HT1080 (cell line): ENCODE measurements at places on chromosomes 6 and 20. TPM values are rescaled to one million over a fixed set of nuclear protein-coding genes. Genes with fewer than 3 reads are reported as not detected.

The LRRN4 gene
- 0.13 TPM in 1 of 2 replicates, not detected in the other for total RNA-seq

The MAFB gene
- total RNA-seq = 0.19 TPM in 1 of 2 replicates, not detected in the other

The AHCY gene
- 202 and 223 TPM in 2 replicates for total RNA-seq

The ANGPT4 gene
- total RNA-seq = 0.02 TPM in 1 of 2 replicates, not detected in the other

The ARMC12 gene
- not detected in 2 replicates for total RNA-seq

The C6orf58 gene
- total RNA-seq = 0.10 TPM in 1 of 2 replicates, not detected in the other

The RGS17 gene
- 8.4 and 9.0 TPM in 2 replicates for total RNA-seq

- DNase-seq = no peak
Observed at GRCh38 chr6:150705392-150705791, 105.7 kb downstream of the PLEKHG1 start.

GRCh38 chr20:49867453-49868215, 47.7 kb downstream of the SPATA2 start:
- no peak for DNase-seq

DNA sequence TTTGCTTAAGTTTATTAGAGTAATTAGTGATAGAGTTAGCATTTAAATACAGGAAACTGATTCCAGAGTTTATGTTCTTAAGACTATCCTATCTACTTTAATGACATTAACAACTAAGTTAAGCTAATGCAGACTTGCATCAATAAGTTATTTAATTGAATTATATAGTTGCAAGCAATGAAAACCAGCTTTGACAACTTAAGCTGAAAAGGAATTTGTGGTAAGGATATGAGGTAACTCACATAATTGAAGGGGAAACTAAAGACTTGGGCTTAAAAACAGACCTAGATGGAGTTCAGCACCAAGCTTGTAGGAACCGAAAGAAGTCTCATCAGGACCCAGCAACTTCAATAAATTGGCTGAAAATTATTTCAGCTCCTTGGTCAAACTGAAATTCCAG, 222.3 kb downstream of the IBTK start:
- no peak for DNase-seq

GRCh38 chr20:31894980-31895675, 24.7 kb downstream of the TTLL9 start:
- DNase-seq = peak; percentile 61

DNA sequence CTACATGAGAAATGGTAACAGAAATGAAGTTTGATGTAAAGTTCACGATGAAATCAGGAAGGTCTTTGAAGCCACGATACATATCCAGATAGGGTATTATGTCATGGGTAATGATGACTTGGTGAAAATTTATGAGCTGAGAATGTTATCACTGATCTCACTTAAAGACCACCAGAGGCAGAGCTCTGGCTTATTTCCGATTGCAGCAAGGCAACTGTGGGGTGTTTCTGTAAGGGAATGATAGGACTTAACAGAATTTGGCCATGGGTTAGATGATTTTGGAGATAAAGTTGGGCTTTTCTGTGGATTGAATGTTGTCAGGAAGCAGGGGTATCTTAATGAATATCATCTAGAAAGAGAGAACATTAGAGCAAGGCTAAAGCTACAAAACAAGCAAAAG, 508.4 kb downstream of the HDGFL1 start:
- DNase-seq = no peak

GRCh38 chr6:19052219-19052618, 665.1 kb downstream of the RNF144B start:
- peak; percentile 23 for DNase-seq

DNA sequence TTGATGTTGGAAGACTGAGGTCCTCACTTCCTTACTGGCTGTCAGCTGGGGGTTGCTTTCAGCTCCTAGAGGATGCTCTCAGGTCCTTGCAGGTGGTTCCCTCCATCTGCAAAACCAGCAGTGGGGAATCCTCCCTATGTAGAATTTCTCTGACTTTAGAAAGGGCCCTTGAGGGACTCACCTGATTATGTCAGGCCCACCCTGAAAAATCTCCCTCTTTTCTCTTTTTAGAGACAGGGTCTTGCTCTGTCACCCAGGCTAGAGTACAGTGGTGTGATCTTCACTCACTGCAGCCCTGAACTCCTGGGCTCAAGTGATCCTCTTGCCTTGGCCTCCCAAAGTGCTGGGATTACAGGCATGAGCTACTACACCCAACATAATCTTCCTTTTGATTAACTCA, 102.9 kb upstream of the MCHR2 start:
- DNase-seq = no peak

GRCh38 chr6:156901309-156902019, 124.3 kb downstream of the ARID1B start:
- no peak for DNase-seq

DNA sequence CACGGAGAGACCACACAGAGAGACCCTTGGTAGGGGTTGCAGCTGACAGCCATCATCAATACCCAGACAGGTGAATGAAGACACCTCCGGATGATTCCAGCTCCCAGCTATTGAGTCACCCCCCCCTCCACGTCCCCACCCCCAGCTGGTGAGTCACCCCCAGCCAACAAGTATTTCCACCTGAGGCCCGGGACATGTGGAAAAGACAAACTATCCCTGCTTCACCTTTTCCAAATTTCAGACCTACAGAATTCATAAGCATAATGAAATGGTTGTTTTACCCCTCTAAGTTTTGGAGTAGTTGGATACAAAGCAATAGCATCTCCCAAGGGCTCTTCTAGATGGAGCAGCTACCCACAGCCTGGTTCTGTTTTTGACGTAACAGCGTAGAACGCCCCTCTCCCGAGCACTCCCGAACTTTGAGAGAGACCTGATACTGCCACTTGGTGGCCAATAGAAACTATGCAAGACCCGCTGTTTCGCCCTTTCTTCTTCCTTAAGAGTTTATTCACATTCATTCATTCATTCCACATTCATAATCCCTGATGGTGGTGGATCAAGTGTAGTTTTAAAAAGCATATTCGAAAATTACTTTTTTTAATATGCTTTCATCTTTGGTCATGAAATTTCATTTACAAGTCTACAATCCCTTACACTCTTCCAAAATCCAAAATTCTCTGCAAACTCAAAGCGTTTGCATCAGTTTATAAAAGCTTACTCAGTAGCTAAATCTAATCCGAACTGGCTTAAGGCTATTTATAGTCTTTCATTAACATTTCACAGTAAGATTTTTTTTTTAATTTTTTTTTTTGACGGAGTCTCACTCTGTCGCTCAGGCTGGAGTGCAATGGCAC, 15.1 kb upstream of the PPP1R16B start:
- DNase-seq = peak; percentile 50

DNA sequence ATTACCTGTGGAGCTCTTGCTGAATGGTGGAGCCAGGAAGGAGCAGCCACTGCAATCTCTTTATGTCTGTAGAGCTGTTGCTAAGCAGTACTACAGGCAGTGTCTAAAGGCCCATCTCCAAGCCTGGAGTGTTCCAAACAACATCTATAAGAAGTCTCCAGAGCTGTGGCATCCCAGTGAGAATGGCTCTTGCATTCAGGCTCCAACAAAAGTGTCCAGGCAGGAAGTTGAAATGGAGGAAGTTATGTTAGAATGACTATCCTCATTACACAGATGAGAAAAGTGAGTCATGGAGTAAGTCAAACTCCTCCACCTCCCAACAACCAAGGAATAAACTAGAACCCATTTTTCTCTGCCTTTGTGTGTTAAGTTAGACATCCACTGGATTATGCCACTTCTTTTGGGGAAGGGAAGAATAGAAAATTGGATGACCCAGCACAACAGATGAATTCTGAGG, 288.5 kb upstream of the STXBP5 start:
- DNase-seq = peak; percentile 87

DNA sequence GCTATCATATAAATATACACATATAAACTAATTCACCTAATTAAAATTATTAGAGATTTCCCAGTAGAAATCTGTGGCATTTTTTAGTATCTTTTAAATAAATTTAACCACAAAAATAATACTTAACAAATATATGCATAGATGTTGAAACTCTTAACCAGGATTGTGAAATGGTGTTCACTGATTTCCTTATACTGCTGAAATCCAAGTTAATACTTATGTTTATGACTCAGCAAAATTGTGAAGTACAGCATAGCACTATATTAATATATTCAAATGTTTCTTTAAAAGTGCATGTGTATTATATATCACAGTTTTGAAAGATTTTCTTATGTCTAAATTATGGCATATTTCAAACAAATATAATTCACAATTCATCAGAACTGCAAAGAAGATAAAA, 328.2 kb upstream of the MANEA start:
- DNase-seq = no peak

DNA sequence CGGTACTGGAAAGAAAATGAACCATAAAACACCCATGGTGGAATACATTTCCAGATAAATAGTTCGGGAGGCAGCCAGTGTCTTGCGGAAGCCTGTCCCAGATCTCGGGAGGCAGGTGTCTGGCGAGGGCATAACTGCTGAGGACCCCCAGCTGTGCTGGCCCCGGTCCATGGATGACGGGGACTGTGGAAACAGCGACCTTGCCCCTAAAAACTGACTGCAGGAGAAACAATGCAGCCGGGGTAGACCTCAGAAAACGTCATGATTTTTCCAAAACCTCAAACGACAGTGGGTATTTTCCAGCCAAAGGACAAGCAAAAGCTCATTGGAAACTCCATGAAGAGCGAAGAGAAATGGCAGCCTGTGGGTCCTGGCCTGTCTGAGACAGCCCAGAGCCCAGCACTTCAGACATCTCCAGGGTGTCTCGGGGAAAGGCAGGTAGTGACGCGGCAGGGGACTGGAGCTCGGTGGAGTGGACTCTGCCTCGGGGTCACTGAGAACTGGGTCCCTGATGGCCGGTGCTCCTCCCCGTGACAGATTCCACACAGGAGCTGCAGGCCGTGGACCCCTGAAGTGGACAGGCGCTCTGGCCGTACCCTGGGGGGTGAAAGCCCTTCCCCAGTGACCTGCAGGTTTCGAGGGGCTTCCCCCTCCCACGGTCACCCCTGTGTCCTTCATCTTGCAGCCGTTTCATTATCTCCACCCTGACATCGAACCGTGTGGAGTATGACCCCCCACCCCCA, 188.6 kb downstream of the SYNDIG1 start:
- DNase-seq = no peak

- peak; percentile 42 for DNase-seq
Observed at GRCh38 chr6:107491760-107492660, 2.1 kb downstream of the SOBP start.

DNA sequence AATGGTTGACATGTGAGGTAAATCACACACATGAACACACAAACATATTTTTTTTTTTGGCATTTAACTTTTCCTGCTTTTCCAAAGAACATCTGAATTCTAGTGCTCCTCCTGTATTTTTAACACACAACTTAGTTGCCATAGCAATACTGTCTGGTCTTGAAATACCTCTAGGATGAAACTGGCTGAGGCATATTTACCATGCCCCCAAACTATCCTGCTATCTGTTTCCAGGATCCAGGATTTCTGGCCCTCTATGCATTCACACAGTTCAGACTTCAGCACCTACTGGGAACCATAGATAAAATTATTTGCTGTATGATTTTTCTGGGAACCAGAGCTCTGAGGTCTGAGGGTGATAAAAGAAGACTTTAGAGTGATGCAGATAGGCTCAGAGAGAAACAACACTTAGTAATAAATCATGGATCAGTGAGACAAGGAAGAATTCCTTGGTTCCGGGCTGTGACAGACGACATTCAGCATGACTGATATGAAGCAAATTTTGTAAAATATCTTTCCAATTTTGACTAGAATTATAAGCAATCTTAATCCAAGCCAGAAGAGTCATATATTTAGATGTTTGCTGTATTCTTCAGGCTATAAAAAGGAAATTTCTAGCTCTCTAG, 359.7 kb downstream of the BTBD9 start:
- no peak for DNase-seq

- DNase-seq = no peak
Observed at GRCh38 chr6:33217681-33218080, 9.4 kb downstream of the RING1 start.

GRCh38 chr6:130525408-130525807, 159.6 kb downstream of the TMEM200A start:
- no peak for DNase-seq

DNA sequence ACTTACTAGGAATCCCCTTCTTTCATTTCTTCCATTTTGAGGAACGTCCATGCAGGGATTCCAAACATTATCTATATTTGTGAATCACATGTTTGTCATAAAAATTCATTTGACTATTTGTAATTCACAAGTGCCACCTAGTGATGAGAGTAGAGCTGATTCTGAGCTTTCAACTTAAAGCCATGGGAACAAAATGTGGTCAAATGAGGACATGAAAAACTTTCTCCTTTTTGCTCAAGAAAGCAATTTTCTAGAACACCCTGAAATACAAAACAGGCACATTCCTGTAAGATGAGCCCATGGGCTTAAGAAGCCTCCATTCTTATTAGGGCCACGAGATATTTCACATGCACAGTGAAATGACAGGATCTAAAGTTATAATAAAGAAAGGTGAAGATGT, 12.3 kb downstream of the MAP3K7 start:
- DNase-seq = no peak

DNA sequence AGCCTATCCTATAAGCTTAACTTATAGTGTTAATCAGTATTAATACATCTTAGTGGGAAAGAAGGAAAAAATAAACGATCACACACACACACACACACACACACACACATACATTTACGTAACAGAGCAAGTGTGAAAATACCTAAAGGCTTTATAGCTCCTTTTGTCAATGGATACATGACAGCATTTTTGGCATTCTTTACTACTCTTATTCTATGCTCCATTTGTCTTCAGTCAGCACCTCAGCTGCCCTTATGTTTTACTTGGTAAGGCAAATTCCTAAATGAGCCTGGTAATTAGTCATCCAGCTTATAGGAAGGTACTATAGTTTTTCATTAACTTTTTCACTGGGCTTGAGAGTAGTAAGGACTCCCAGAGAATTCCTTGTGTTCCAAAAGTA, 25.1 kb upstream of the SLC17A3 start:
- no peak for DNase-seq

DNA sequence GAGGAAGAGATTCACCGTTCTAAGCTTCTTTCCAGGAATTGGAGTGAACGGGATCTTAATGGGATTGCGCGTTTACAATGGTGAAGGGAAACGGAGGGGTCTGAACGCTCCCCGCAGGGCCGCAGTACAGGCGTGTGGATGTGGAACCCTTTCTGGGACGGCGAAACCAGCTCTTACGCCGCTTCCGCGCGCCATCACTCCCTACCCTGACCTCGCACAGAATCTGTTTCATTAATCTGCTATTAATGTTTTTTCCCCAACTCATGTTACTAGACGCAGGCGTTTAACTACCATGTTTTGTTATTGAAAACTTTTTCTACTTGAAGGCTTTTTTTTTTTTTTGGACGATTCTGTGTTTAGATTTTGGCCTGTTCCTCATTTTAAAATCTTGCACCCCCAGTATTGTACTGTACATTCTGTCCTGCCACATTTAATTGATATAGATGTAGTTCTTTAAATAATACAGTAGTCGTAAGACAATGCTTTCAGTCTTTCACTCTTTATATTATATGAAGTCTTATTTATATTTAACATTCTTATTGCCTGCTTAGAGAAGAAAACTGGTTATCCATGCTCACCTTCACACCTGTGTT, 696 bp upstream of the SUPT3H start:
- no peak for DNase-seq
